ENCODE measurements at places on chromosomes 12 and 14.

DNA sequence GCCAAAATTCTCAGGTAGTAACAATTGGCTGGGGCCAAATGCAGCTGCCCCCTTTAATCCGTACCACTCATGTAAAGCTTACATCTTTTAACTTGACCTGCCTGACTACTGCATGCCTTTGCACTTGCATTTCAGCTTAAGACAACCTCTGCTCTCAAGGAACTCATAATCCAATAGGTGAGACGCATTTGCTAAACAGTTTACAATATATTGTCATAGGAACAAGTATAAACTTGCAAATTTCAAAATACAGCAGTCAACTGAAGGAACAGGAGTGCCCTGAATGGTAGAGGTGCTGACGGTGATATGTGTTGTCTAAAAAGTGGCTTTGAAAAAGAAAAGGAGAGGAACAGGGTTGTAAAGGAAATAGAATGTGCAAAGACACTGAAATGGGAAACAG, 3.6 kb upstream of the BRMS1L start:
- DNase-seq = no peak

- no peak for DNase-seq
These were observed 10.7 kb downstream of the TTC5 start for GRCh38 chr14:20295067-20295466.

GRCh38 chr12:116818341-116818856, 62.8 kb downstream of the HRK start:
- no peak for DNase-seq

DNA sequence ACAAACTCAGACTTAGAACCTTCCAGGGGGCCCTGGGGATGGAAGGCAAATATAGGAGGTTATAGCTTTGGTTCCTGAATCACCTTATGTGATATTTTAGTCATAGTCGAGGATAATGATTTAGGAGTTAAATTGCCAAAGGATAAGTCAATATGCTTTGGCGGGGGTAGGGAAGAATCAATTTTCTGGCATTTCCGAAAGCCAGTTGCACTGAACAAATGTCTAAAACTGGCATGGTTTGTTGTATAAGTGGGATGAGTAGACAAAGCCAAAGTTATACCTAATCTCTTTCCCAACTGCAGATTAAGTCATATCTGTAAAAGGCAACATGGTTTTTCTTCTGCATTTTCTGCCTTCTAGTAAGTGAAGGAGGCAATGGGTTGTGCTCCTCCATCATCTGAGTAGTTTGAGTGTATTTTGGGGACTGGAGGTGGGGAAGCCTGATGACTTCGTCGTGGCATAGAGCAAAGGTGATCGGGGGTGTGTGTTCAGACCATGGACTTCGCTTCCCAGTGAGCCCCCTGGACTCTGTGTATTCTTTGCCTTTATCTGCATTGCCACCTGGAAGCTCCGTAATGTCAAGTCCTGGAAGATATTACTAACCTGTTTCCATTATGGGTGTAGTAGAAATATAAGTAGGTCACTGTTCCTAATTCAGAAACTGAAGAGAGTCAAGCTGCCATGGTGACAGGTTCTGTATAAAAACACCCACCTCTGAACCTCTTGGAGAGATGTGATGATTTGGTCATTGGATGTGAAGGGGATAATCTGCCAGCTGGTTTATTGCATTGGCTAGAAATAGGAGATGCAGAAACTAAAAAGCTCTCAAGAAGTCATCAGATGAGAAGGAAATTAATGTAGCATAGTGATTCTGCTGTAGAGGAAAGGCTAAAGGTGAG, 24.5 kb downstream of the PPFIBP1 start:
- DNase-seq = no peak

DNA sequence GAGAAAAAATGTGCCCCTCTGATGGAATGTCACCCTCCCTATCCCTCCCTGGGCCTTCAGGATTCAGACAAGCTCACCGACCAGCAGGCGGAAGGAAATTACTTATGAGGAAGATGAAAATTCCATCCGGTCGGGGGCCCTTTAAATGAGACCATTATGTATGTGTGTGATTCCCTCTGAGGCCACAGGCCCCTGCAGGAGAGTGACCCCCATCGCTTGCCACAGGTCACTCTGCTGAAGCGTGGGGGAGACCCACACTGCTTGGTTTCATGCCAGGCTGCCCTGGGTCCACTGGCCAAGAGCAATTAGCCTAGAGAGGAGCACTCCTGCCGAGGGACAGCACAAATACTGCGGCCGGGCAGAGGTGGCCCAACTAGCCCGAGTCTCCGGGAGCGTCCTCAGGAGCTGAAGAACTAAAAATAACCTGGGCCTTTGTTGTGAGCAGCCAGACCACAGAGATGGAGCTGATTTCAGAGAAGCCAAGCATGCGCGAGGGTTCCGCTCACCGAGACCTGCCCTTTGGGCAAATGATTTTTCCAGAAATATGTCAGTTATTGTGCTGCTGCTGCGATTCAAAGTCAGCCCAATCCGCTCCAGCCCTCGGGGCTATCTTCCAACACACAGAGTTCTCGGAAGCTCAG, 276.4 kb downstream of the DPF3 start:
- DNase-seq = no peak

GRCh38 chr14:96586921-96587822, 85.0 kb downstream of the PAPOLA start:
- no peak for DNase-seq

DNA sequence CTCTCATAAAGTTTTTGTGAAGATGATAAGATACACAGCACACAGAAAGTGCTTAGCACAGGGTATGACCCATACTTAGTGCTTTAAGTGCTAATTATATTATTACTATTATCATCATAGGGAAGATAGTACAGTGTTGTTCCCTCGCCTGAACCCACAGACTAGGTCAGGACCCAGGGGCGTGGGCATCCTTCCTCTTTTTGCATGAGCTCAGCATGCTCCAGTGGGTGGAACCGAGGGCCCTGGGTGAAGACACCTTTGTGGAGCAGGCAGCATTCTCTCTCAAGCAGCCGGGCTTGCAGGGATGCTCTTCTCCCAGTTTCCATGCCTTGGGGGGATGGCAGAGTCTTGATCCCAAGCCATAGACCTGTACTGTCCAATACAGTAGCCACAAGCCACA, 34.8 kb downstream of the CRACR2A start:
- no peak for DNase-seq

DNA sequence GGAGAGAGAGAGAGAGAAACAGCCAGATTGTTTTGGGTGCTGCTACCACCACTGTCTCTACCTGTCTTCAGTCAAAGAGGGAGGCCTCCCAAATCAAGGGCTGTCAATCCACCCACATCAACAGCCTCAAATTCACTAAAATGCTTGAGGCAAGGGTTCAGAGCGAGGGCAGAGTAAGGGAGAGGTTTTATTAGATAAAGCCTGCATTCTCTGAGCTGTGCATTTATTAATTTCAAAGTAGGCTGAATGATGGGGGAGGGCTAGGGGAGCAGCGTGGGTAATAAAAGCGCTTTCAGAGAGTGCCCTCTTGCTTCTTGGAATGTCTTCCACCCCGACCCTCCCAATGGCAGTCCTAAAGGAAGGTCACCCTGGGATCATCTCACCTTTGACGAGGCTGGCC, 636.5 kb upstream of the TBX3 start:
- peak; percentile 66 for DNase-seq

DNA sequence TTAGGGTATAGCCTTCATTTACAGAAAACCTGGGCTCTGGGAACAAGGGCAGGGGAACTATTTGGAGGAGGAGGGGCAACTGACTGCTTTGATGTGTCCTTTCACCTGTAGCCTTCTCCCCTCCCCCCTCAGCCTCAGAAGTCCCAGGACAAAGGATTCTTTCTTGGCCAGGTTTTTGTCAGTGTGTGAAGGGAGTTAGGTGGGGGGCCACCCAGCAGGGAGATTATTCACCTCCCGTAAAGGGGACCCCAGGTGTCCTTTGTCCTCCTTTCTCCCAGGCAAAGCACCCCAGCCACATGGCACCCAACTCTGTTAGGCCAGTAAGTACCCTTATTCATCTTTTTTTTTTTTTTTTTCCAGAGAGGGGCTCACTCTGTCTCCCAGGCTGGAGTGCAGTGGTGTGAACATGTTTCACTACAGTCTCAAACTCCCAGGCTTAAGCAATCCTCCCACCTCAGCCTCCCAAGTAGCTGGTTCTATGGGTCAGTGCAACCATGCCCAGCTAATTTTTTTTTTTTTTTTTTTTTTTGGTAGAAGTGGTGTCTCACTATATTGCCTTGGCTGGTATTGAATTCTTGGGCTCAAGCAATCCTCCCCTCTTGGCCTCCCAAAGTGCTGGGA, 723 bp upstream of the NFE2 start:
- DNase-seq = no peak

DNA sequence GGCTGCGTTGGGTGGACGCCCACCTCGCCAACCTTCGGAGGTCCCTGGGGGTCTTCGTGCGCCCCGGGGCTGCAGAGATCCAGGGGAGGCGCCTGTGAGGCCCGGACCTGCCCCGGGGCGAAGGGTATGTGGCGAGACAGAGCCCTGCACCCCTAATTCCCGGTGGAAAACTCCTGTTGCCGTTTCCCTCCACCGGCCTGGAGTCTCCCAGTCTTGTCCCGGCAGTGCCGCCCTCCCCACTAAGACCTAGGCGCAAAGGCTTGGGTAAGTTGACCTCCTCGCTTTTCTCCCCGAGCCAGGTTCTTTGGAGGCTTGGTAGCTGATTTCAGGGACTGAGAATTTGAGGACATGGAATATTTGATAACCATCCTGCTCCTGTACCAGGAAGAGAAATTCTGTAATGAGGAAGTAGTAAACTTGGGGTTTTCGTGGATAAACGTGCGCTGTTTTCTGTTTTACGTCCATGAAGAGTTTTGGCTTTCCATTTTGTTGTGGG, 530 bp downstream of the APAF1 start:
- DNase-seq = peak; percentile 47

- no peak for DNase-seq
These were observed 35.6 kb upstream of the FICD start for GRCh38 chr12:108479364-108480070.

- peak; percentile 22 for DNase-seq
These were observed 242.3 kb downstream of the CCER1 start for GRCh38 chr12:90712671-90713070.

GRCh38 chr12:178829-179109, 35.2 kb downstream of the SLC6A12 start:
- no peak for DNase-seq

DNA sequence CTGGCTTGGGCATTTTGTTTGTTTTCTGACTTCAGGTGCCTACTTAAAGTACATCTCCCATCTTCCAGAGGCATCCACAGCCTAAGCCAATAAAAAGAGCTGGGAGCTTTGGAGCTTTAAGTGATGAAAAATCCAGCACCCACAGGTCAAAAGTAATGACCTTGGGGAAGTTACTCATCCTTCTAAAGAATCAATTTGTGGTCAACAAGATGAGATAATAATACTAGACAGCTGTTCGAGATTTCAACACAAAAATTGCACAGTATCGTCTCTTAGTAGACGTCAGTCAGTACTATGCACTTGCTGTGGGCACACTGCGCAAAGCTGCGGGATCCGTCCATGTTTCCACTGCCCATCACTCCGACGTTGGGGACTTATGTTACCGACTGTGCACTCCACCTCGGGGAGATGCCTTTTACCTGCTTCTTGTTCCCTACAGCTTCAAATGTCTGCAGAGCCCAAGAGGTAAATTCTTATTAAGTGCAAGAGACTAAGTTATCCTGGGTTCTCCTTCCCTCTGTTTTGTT, 1.3 kb downstream of the ST8SIA1 start:
- DNase-seq = no peak

DNA sequence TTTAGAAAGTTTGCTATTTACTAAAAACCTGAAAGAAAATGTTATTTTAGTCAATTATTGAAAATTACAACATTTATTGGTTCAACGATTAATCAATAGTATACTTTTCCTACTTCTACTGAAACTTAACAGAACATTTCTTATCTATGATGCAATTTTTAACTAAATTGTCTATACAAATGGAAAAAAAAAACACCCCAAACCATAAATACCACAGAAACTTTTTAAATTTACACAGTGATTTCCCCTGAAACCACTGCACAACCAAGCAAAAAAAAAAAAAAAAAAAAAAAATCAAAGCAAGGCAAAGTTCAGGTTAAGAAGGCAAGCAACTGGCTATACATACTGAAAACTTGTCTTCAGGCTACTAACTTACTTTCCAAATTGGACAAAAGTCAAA, 71.9 kb upstream of the POC1B start:
- no peak for DNase-seq

GRCh38 chr12:127802271-127802670, 464.7 kb upstream of the TMEM132C start:
- no peak for DNase-seq
